Activated CD8-positive, alpha-beta memory T cell treated with anti-CD3 and anti-CD28 coated beads, Interleukin-2, amount 10 ng/mL, durations not matched to agents 7 days and 5 days (primary cell): ENCODE measurements at places on chromosomes 3 and 15. TPM values are rescaled to one million over a fixed set of nuclear protein-coding genes. Genes with fewer than 3 reads are reported as not detected.

DNA sequence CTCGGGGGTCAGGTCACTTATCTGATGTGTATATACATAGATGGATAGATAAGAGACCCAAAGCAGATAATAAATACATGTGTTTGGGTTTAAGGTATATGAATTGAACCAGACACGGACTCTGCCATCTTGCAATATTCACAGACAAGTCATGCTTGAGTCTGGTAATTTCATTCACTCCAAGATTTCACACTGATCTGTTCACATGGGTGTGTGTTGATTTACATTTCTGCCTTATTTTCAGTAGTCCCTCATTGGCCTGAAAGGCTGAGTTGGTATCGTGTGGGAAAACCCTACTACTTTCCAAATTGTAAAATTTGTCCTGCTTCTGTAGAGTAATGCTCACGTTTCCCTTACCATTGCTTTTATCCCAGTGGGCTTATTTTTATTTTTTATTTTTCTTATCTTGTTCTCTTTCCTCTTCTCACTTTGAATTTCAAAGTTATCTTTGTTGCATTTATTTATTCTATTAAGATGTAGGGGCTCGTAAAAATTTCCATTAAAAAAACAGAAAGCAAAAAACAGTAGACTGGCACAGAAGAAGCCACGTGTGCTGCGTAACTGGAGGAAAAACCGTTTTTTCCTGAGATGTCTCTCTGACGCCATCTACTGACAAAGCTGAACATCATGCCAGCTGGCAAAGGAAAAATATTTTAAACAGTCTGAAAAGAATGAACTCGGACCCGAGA is 10.8 kb upstream of the MFSD1 start:
- peak; percentile 50 for DNase-seq

- DNase-seq: no peak
Measured at GRCh38 chr3:124811436-124811835, 75.7 kb downstream of the ITGB5 start.

DNA sequence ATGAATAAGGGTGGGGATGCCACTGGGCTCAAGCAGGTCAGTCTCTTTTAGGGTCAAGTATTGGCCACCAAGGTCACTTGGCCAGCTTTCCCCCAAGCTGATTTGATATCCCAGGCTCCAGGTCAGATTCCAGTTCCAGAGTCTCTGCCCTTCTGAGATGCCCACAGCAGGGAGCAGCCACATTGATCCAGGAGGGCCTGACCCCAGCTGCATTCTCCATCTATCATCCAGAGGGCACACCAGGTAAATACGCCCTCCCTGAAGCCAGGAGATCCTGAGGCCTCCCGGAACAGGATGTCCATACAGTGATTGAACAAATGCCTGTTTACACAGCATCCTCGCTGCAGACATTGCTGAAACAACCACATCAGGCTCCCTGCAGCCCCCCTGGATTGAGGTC is 264.6 kb upstream of the TLE3 start:
- no peak for DNase-seq

PGBD4 gene
- 5.2 TPM for total RNA-seq

DNA sequence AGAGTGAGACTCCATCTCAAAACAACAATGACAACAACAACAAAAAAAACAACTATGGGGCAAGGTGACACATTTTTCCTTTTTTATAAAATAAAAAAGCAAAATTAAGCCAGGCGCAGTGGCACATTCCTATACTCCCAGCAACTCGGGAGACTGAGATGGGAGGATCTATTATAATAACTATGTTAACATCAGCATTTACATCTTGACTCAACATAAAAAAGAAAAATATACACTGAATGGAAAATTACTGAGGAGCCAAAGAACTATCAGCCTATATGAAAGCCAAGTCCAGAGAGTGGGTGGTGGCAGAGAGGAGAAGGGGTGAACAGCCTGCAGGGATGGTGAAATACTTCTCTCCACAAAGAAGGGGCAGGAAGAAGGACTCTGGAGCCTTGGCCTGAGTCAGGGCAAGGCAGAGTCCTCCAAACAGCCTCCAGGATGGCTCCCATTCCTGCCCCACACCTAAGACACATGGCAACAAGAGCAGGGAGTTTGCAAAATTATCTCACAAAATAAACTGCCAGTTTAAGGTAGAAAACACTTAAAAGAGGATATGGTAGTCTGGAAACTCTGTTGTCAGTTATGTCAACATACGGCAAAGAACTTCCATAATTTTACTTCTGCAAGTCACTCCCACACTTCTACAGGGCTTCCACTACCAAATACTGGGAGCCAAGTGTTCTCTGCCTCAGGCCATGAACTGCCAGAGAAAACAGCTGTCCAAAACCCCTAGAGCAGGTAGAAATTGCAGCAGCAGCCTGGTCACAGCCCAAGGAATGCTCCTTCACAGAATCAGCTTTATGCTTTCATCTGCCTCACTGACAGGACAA is 25.9 kb downstream of the HSPBAP1 start:
- no peak for DNase-seq

PIGZ gene
- total RNA-seq: 1.6 TPM

- DNase-seq: no peak
Measured at GRCh38 chr3:193779933-193780332, 186.9 kb downstream of the OPA1 start.

DNA sequence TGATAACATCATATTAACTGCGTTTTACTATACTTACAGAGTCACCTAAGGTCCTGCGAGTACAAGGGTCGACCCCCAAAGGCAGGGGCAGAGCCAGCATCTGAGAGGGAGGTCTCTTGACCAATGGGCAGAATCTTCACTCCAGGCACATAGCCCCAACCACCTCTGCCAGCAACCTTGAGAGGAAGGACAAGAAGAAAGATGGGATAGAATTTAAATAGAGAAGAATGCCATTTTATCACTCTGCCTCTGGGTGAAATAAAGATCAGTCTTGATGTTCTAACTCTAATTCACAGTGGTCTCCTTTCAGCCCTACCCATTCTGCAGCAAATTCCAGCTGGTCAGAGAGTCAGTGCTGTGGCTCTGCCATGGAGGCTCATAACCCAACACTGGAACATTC is 26.5 kb downstream of the KNG1 start:
- DNase-seq: no peak

LARP6 gene
- not detected for total RNA-seq

AMOTL2 gene
- not detected for total RNA-seq

GRCh38 chr3:157394411-157394810 is 42.2 kb upstream of the PTX3 start:
- no peak for DNase-seq

- no peak for DNase-seq
Measured at GRCh38 chr3:139518926-139519842, 20.4 kb downstream of the RBP1 start.

DNA sequence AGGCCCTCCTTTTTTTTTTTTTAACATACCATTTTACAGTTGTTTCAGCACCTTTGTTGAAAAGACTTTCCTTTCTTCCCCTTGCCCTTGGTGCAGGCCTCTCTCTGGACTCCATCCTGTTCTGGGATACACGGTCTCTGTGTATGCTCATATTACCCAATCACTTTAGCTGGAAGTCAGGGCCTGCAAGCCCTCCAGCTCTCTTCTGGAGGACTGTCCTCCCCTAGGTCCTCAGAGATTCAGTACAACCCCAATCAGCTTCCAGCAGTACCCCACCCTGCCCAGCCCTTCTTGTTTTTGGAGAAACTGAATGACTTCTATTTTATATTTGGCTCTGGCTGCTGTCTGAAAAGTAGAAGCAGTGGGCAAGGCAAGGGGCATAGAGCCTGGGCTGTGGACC is 270.8 kb downstream of the KLF13 start:
- DNase-seq: no peak

DNA sequence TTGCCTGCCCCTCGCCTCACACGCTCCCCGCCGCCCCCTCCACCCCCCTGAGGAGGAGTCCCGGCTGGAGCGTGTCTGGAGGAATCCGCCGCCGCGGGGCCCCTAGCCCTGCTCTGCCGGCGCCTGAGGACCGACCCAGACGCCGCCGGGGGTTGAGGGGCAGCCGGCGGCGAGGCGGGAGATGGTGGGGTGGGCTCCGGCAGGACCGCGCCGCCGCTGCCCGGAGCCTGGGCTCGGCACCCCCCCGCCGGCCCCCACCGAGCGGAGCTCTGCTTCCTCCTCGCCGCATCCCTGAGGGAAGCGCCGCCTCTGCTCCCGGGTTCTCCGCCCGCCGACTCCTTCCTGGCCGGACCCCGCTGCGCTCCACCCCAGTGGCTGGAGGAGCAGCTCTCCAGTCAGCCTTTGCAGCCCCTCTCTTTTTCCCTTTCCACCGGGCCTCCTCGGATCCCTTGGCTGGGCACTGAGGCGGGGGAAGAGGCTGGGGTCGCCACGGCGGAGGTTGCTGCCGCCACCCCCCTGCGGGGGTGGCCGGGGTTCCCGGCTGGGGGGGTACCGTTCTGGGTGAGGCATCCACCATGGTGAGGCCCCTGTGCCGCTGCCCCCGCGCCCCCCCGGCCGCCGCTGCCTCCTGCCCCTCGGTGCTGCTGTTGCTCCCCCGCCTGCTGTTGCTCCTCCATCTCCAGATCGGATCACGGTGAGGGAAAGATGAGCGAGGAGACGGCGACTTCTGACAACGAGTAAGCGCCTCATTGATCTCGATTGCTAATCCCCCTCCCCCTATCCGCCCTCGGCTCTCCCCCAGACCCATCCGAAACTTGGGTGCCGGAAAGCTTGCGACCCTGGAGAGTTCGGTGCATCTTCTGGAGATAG is at the start of gene SPRED1:
SPRED1 (plus strand) TSS at position 356 of the 870 bp plus-strand sequence; CDS start at position 706, 350 bp downstream.
- no peak for DNase-seq

DNA sequence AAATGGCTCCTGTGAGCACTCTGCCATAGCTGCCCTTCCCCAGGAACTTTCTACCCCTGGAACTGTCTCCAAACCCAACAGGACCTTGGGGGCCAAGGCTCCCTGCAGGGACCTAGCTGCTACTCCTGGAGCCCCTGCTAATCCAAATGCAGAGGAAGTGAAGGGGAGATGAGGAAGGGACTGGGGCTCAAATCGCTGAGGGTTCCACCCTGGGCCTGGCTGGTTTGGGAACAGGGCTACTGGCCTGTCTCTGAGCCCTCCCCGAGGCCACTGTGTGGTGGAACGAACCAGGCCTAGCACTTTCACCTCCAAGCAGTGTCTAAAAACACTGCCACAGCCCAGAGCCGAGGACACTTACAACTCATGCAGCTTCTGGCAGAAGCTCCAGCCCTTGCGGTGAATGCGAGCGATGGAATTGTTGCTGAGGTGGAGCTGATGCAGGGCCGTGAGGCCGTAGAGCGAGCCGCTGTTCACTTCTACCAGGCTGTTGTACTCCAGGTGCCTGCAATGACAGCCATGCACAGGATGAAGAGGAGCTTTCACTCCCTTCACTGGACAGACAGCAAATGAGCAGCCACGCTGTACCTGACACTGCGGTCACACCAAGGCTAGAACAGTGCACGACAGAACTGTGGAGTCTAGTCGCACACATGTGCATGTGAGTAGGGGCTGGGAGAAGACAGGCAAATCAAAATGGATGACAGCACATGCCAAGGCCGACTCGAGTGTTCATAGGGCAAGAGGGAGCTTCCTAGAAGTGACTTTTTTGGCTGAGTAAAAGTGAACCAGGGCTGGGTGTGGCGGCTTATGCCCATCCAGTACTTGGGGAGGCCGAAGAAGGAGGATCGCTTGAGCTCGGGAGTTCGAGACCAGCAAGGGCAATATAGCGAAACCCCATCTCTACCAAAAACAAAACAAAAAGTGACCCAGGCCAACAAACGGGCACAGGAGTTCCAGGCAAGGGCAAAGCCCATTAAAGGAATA is 90.8 kb downstream of the LRIG1 start:
- no peak for DNase-seq

ZPLD1 gene
- total RNA-seq: not detected

KBTBD13 gene
- total RNA-seq: not detected

SYNM gene
- 1.5 TPM for total RNA-seq

GRCh38 chr3:177629276-177629675 is 432.0 kb upstream of the TBL1XR1 start:
- no peak for DNase-seq

- DNase-seq: no peak
Measured at GRCh38 chr3:39216176-39216790, 23.9 kb upstream of the XIRP1 start.

DNA sequence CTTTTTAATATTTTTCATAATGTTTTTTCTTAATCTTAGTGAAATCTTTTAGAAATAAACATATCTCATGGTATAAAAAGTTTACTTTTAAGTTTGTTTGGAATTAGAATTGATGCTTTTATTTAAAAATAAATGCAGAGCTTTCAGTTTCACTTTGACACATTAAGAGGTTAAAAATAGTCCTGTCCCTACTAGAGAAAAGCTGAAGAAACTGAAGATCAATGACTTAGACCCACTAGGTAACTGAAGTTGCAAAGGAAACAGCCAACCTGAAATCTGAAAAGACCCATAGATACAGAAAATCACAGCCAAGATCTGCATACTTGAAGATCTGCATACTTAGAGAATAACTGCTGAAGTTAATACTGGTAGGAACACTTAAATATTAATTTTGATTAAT is 237.6 kb downstream of the RAP2B start:
- no peak for DNase-seq

ACKR4 gene
- not detected for total RNA-seq

DNA sequence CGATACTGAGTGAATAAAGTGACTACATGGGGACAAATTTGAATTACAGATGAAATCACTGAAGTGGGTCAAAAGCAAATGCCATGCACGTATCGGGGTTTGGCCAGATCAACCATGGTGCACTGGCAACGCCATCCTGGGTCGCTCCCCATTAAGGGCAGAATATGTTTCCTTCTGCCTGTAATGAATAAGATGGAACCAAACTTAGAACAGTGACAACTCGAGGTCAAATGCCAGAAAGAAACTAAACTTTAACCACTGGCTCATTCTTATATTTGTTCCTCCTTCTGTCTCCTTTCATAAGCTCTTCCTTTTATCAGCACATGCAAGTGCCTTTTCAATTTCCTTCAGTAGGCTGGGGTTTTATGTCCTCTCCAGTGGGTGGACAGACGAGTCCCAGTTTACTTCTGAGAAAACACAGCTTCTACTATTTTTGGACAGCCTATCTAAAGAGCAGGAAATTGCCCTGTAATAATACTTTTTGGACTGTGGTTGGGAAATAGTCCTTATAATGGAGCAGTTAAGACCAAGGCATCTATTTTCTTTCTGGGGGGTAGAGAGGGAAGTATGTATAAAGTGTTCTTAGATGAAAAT is 61.4 kb downstream of the WHAMM start:
- no peak for DNase-seq

DNA sequence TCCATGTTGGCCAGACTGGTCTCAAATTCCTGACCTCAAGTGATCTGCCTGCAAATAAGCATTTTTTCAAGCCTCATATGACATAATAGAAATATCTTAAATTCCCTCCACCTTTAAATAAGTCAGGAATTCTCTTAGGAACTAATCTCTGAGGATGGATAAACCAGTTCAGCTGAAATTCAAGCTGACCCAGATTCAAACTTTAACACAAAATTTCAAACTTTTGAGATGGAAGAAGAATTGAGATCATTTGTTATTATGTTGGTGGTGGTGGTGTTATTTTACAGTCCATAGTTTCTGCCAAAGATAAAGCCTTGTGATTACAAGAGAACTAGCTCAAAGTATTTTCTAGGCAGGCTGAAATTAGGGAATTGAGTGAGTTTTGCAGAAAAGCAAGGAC is 85.5 kb downstream of the SSR3 start:
- DNase-seq: no peak

DNA sequence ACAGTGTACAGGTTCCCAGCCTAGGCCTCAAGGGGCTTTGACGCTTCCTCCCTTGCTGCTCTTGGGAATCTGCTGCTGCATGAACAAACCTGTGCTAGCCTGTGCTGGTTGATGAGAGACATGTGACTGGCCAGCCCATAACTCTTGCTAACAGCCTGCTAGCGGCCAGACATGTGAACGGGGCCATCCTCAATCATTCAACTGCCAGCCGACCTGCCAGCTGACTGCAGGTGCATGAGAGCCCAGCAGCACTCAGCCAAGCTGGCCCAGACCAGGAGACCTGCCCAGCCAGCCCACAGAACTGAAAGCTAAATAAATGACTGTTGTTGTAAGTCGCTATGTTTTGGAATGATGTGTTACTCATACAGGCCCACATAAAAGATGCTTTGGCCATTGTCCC is 82.4 kb upstream of the DLG1 start:
- no peak for DNase-seq
